ENCODE measurements at places on chromosomes 2 and 18. TPM values are rescaled to one million over a fixed set of nuclear protein-coding genes. Genes with fewer than 3 reads are reported as not detected.

DNA sequence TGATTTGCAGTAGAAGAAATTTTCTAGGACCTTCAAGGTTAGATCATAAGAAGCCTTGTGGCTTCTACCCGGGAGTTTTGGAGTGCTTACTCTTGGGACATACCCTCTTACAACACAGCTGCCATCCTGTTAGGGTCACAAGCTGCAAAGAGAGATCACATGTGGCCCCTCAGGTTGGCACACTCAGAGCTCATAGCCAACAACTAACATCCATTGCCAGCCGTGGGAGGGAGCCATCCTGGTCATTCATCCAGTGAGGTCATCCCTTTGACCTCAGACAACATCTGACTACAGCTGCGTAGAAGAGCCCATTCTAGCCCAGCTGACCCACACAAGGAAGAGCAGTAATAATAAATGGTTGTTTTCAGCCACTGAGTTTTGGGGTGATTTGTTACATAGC lies 76.9 kb upstream of the NABP1 start:
- H3K27ac ChIP-seq = no peak overlapping the region
- no peaks in the 10 kb centered on the region for H3K27me3 ChIP-seq
- H3K4me3 ChIP-seq = no peak overlapping the region
- no peak for DNase-seq

GRCh38 chr18:31154181-31154580 lies 8.5 kb downstream of the DSC1 start:
- DNase-seq = no peak
- no peaks in the 10 kb centered on the region for H3K27me3 ChIP-seq
- H3K4me1 ChIP-seq = no peaks in the 10 kb centered on the region
- no peaks in the 10 kb centered on the region for H3K36me3 ChIP-seq
- no peak overlapping the region for H3K4me3 ChIP-seq

GRCh38 chr2:17104454-17104853 lies 413.8 kb downstream of the RAD51AP2 start:
- H3K27me3 ChIP-seq = no peaks in the 10 kb centered on the region
- H3K4me1 ChIP-seq = no peaks in the 10 kb centered on the region
- no peak overlapping the region for H3K4me3 ChIP-seq

DNA sequence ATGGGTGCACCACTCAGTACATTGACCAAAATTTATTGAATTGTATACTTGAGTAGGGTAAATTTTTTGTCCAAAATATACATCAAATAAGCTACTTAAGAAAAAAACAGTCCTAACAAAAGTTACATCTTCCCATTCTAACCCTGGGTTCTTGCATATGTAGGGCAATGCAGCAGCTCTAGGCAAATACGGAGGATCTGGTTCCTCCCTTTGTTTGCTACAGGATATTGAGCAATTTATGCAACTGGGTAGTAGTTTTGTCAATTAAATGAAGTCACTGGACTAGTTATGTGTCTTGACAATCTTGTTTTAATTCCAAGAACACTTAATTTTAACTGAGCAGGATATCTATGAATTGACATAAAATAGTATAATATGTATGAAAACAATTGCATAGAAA lies 1507.2 kb upstream of the PIK3C3 start:
- DNase-seq = no peak
- H3K27ac ChIP-seq = no peak overlapping the region
- no peaks in the 10 kb centered on the region for H3K36me3 ChIP-seq
- no peaks in the 10 kb centered on the region for H3K4me1 ChIP-seq
- no peak overlapping the region for H3K4me3 ChIP-seq

DNA sequence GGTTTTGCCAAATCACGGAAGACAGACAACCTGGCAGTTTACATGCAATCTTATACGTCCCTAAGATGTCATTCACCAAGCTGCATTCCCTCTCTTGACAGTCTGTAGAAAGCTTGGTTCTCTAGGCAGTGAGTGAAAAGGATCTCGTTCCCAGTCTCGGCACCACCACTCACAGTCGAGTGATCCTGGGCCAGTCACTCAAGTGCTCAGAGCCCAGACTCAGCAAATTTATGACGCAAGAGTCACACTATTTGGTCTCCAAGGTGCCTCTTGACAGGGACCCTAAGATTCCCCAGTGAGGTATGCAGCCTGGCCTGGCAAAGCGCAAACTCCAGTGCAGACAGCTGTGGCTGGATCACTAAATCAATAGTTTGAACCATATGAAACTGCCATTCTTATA lies 77.9 kb downstream of the EIPR1 start:
- no peak overlapping the region for H3K27ac ChIP-seq
- no peak overlapping the region for H3K4me3 ChIP-seq
- no peaks in the 10 kb centered on the region for H3K27me3 ChIP-seq

DNA sequence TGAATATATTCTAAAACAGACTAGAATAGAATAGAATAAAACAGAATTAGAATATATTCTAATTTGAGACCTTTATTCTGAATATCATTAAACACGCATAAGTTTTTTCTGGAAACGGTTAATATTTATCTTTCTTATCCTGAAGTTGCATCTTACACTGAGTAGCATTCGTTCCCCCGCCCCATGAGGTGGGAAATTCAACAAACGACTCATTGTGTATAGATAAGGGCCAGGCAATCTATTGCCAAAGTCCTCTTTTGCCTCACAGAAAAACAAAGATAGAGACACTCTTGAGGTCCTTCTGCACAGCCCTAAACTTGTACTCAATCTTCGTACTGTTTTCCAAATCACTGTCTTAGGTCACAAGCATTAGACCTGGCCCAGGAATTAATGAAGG lies 98.1 kb downstream of the COL6A3 start:
- H3K4me1 ChIP-seq = no peaks in the 10 kb centered on the region
- no peaks in the 10 kb centered on the region for H3K27me3 ChIP-seq
- no peak overlapping the region for H3K4me3 ChIP-seq
- no peaks in the 10 kb centered on the region for H3K36me3 ChIP-seq

GRCh38 chr2:186887107-186888090 lies 38.4 kb upstream of the ZSWIM2 start:
- H3K4me1 ChIP-seq = no peaks in the 10 kb centered on the region
- no peak overlapping the region for H3K4me3 ChIP-seq
- H3K36me3 ChIP-seq = no peaks in the 10 kb centered on the region
- H3K27ac ChIP-seq = no peak overlapping the region
- DNase-seq = no peak
- H3K27me3 ChIP-seq = no peaks in the 10 kb centered on the region

ALKAL2 gene
- total RNA-seq = not detected

ACTR3 gene
- total RNA-seq = 247 TPM

PSMD1 gene
- 38.0 TPM for total RNA-seq

CCDC141 gene
- total RNA-seq = 8.2 TPM

CPLX4 gene
- total RNA-seq = not detected

CLASP1 gene
- total RNA-seq = 67.4 TPM

Measured in CD4-positive, alpha-beta memory T cell (primary cell).